Stomach (tissue), 19 donors: ENCODE measurements at places on chromosomes 2 and 18. TPM values are rescaled to one million over a fixed set of nuclear protein-coding genes. Genes with fewer than 3 reads are reported as not detected.

DNA sequence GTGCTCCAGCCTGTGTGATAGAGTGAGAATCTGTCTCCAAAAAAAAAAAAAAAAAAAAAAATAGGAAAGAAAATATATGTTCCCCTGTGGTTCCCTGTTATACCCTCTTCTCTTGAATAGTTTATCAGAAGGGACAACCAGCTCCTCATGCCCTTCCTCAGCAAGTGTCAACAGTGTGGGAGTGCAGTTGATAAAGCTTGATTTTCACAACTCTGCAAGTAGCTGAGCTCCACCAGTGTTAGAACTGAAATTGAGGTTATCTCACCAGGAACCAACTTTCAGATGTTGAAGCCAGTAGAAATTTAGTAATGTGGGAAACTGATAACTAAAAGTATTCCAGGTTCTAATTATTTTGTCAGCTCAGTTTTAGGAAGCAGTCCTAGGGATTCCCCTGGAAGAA is 25.1 kb downstream of the NEDD4L start:
- no peak for DNase-seq

- peak; percentile 29 for DNase-seq
Measured at GRCh38 chr2:17822445-17823117, 6.3 kb downstream of the MSGN1 start.

Gene SLC9A2
- total RNA-seq: 79.9 TPM

DNA sequence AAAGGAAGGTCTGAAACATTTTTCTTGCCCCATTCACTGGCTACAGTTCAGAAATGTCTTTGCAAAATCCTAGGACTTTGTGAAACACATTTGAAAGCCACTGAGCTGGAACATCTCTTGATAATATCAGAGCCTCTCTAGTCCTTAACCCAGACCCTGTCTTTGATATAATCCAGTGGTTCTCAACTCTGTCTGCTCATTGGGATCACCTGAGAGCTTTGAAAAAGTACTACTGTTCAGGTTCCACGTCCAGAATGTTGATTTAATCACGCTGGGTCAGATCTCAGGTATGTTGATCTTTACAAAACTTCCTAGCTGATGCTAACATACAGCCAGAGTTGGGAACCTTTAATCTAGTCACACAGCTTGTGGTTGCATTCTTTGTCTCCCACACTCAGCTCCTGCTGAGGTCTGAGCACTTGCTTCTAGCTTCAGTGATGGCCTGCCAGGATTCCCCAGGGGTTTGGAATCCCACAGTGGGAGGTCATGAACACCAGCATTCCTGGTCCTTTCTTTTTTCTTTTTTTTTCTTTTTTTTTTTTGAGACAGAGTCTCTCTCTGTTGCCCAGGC is 262.7 kb downstream of the SETBP1 start:
- DNase-seq: no peak
